Smooth muscle cell of the coronary artery (primary cell): ENCODE measurements at places on chromosomes 1 and 21. TPM values are rescaled to one million over a fixed set of nuclear protein-coding genes. Genes with fewer than 3 reads are reported as not detected.

Gene HAPLN2
- not detected in 2 replicates for total RNA-seq

Gene IL12RB2
- total RNA-seq: not detected in 2 replicates

Gene RPE65
- not detected in 2 replicates for total RNA-seq

Gene TIE1
- total RNA-seq: 3.5 and 6.2 TPM in 2 replicates

Gene CD48
- total RNA-seq: not detected in 2 replicates

Gene PINK1
- total RNA-seq: 68.1 and 88.9 TPM in 2 replicates

Gene S100A7
- not detected in 2 replicates for total RNA-seq

Gene PADI3
- total RNA-seq: not detected in 2 replicates

Gene NECTIN4
- 0.35 and 2.3 TPM in 2 replicates for total RNA-seq
